CD4-positive, alpha-beta T cell treated with Interleukin-6 at 100 ng/mL for 8 hours (primary cell): ENCODE measurements at places on chromosomes 2 and 18.

- DNase-seq: no peak
Observed at GRCh38 chr2:169838743-169839489, 11.7 kb downstream of the UBR3 start.

DNA sequence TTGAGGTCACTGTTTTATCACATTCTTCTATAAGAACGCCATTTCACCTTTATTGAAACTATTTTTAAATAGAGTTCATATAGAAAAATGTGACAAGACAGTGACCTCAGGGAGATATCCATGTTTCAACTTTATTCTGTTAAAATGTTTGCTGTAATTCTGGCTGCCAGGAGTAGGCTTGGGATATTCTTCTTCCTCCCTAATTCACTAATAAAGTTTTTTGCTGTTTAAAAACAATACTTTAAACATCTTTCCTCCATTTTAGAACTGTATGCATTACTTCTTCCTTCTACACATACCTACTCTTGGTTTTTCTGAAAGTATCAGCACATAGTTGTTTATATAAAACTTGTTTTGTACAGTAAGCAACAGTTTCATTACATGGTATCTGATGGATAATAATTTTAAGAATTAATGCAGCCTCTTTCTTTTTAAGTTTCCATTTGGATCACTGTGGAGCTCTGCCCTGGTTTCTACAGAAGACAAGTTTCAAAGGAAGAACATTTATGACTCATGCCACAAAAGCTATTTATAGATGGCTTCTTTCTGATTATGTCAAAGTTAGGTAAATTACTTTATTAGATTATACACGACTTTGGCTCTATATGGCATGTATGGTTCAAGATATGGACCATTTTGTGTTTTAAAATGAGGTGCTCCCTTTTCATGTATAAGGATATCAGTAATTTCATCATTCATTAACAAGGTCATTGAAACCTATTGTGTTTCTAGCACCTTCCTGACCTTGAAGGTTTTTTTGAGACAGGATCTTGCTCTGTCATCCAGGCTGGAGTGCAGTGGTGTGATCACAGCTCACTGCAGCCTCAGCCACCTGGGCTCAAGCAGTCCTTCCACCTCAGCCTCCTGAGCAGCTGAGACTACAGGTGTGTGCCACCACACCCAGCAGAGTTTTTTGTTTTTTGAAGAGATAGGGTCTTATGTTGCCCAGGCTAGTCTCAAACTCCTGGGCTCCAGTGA, 7.2 kb downstream of the CPSF3 start:
- DNase-seq: no peak

DNA sequence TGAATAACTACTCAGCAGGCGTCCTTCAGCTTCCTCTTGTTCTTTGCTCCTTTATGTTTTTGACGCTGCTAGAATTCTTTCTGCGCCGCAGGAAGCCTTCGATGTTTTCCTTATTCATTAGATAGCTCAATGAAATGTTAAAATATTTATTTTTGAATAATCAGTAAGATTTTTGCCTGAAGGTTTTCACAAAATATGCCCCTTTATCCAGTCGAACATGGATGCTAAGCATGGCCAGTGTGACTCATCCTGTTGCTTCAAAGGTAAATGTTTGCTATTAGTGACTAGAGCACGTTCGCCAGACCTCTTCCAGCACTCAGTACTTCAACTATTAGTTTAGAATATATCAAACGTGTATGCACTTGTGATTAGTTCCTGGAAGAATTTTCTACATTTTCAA, 7.6 kb upstream of the MEIS1 start:
- no peak for DNase-seq

DNA sequence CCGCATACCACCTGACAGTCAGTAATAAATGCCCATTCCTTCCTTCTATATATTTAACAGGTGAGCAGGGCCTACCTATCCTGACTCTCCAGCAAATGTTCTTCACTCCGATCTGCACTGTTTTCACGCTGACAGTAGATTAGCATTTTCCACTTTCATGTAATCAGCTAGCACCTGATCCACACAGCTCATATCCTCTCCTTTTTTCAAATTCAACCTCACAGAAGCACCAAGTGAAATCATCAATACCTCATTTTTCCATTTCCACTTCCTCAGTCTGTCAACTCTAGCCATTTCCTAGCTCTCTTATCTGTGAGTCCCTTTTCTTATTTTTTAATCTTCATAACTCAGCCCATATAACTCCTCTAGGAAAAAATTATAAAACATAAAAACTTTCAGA, 402.8 kb downstream of the ZEB2 start:
- DNase-seq: no peak
